ENCODE measurements at places on chromosomes 11 and 22.

- DNase-seq = no peak
Measured at GRCh38 chr11:102564110-102564509, 33.6 kb upstream of the MMP7 start.

- no peak for DNase-seq
Measured at GRCh38 chr11:11279956-11280689, 72.9 kb downstream of the CSNK2A3 start.

DNA sequence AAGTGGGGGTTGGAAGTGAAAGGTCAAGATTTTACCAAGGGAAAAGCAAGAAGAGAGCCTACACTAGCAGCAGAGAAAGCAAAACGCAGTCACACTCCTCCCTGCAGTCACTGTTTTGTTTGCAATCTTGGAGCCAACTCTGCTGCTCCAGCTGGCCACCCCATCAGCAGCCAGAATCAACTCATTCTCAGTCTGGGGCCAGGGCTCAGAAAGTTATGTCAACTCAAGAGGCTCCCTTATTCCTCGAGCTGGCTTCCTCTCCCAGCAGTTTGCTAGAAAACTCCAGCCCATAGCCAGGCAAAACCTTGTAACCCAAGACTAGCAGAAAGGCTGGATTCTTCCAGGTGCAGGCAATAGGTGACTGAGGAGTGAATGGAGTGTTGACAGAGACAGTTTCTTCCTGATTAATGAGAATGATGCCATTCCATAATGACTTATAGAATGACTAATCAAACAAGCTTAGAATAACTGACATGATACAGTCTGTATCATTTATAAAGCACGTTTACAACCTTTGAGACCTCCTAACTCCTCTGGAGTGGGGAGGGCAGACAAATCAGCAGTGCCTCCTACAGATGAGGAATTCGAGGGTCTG lies 53.4 kb downstream of the P4HA3 start:
- DNase-seq = no peak

DNA sequence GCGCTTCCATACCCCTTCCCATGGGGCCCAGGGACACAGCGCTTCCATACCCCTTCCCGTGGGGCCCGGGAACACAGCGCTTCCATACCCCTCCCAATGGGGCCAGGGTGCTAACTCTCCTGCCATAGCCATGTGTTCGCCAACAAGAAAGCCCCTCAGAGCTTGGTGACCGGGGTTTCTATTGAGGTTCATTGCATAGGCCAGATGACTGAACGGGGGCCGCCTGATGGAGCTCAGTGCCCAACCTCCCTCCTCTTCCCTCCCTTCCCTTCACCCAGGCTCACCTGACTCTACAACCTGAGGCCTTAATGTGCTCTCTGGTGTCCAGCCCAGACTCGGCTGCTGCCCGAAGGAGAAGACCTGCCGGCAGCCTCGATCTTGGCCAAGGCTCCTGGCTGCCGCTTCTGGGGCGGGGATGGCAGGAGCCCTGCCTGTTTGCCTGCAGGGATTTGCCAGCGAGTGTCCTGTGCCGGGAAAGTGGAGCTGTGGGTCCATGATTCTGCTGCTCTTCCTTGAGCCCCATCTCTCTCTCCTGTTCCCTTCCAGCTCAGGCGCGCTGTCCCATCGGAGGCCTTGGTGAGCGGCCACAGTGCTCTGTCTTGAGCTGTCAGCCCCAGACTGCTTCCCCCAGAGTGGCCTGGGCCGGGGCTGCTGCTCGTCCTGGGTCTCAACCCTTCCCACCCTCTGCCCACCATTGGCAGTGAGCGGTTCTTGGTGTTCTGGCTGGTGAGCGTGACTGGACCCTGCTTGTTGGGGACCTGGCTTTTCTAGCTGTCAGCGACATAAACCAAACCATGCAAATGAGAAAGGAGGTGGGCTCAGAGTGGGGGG lies 267.0 kb downstream of the TBC1D22A start:
- DNase-seq = no peak

DNA sequence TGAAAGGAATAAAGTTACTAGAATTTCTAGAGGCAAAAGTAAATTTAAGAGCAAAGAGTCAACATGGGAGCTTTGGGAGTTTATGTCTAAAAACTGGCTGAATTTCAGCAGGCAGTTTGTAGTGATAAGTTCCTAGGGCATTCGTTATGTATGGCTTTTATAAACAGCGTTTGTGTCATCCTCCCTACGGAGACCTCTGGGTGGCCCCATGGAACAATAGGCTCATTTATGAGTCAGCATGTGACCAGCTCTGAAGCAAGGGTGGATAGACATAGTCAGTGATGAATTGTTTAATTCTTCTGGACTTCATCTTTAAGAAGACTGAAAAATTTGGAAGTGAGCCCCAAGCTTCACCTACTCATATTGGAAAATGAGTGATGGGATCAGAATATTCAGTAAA lies 37.1 kb downstream of the SVIP start:
- no peak for DNase-seq

DNA sequence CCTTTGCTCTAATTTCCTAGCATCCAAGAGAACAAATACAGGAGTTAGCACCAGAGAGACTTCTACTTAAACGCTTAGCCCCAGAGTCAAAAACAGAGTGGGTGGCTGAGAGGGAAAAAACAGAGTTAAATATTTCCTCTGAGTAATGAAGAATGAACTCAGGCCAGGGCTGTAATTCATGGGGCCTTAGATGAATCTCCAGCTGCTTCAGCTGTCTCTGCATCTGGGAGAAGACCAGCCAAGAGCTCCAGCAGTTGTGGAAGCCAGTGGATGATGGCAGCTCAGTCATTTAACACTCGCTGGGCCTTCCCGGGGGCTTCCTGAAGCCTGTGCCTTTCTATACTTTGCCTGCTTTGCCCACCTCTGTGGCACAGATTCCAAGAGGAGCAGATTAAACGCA lies 5.7 kb upstream of the ADAMTS15 start:
- no peak for DNase-seq

DNA sequence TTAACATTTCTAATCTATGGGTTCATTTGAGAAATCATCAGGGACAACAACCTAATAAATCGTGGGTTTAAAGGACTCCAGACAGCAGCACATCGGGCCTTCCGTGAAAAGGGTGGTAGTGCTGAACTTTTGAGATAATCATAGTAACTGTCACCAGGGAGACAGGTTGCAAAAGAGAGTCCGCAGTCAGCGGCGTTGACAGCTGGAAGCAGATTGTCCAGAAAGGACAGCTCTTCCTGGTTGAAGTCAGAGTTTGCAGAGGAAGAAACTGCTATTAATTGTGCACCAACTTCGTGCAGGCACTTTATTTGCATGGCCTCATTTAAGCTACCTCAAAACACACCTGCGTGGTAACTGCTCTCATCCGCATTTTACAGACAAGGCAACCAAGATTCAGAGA lies 20.5 kb upstream of the ISX start:
- no peak for DNase-seq

DNA sequence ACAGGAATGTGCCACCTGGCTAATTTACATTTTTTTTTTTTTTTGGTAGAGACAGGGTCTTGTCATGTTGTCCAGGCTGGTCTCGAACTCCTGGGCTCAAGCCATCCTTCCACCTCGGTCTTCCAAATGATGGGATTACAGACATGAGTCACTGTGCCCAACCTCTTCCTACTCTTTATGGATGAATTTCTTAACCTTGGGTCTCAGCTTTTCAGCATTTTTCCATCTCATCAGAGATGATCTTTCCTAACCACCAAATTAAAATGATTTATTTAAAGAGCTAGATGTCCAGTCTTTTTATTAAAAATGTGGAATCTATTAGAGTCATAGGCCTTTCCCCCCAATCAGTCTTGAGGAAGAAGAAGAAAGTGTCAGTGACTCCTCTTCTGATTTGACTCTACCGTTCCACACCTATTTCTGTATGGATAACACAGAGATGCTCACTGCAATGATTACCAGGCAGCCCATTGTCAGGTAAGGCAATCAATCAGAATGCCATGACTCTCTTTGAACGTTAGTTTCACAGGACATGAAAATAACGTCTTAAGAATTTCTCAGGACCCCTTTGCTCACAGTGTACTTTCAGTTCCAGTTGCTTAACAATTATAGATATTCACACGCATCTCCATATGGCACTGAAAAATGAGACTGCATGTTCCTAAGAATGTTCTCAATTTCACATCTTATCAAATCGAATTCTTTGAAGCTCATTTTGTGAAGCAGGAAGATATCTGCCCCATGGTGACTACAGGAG lies 51.0 kb downstream of the MIAT start:
- DNase-seq = no peak

All from activated naive CD4-positive, alpha-beta T cell treated with Interleukin-2 at 50 U/mL for 16 hours (primary cell).